Activated T-helper 1 cell treated with anti-CD3 and anti-CD28 coated beads, Interleukin-2, amount 50 U/mL, for 16 hours (primary cell): ENCODE measurements at places on chromosomes 12 and 14.

- no peak for DNase-seq
Observed at GRCh38 chr12:100346660-100347059, 10.2 kb upstream of the SLC17A8 start.

GRCh38 chr12:25784669-25785068 is 173.8 kb upstream of the RASSF8 start:
- no peak for DNase-seq

- no peak for DNase-seq
Observed at GRCh38 chr14:94412671-94413638, 24.6 kb upstream of the SERPINA1 start.

DNA sequence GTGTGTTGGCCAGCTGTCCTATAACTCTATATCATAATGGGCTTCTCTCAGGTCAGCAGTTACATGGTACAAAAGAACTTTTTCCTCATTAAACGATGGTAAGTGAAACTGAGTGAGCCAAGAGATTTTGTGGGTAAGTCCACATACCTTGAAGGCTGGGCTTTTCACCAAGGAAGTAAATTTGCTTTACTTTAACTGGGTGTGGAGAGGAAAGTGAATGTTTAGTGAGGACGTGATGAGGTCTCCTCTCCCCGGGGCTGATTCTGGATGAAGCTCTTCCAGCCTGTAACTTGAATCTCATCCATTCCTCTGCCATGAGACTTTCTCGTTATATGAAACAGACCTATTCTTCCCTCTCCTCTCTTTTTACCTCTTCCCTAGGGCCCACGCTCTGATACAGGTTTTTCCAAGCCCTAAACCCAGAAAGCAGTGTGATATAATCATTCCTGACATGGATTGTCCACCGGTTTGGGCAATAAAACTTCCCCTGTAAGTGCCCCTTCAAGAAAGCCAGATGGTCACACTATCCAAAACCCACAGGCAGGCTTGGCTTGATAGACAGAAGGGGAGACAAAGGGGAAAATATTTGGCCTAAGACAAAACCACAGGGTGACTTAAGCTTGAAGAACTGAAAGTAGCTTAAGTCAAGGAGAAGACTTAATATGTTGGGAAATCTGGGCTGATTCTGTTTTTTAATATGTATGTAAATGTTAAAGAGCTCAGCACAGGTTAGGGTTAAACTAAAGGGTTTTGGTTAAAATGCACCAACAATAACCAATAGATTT is 50.3 kb downstream of the CIT start:
- no peak for DNase-seq

GRCh38 chr12:16515666-16516065 is 90.3 kb downstream of the LMO3 start:
- DNase-seq, result no peak

- no peak for DNase-seq
Observed at GRCh38 chr12:45907955-45908354, 82.4 kb downstream of the SCAF11 start.

DNA sequence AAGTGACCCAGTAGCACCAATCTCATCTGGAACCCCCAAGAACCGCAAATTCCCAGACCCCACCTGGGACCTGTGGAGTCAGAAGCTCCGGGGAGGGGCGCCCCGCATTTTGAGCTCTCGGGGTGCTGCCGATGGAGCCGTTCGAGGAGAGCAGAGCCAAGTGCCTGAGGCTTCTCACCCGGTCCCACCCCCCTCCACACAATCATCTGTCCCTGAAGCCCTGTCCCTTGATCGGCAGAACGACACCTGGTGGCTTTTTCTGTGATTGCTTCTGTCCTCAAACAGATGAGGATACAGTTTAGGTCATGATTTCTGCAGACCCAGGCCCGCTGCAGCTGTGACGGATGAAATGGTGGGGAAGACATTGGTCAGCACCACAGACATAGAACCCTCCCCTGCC is 74.7 kb downstream of the NOC4L start:
- DNase-seq, result peak; percentile 17

GRCh38 chr14:94538070-94538740 is 23.0 kb upstream of the SERPINA4 start:
- DNase-seq, result no peak

DNA sequence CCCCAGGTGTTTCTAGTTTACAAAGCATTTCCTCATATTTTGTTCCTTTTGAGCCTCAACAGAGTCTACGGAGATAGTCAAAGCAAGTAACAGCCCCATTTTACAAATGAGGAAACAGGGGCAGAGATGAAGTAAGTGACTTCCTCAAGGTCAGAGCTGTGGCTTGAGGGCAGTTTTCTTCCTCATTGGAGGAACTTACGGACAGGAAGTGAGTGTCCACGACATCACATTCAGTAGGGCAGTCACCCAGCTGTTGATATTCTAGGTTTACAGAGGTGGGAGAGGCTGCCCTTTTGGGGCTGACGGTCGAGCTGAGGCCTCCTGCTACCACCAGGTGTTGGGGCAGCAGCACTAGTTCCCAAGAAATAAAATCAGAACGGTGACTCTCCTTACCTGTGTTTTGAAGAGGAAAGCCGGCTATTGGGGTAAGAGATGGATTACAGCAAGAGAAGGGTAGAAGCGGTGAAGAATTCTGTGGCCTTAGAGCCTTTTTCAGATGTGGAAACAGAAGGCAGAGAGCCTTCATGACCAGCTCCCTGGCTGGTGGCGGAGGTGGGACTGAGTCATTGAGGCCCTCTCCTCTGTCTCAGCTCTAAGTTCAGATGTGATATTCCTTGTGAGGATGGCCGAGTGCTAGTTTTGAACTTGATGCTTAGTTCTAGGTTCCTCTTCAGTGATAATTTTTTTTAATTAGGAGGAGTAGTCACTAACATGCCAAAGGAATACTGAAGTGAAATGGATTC is 41.7 kb downstream of the SUSD6 start:
- DNase-seq, result no peak

DNA sequence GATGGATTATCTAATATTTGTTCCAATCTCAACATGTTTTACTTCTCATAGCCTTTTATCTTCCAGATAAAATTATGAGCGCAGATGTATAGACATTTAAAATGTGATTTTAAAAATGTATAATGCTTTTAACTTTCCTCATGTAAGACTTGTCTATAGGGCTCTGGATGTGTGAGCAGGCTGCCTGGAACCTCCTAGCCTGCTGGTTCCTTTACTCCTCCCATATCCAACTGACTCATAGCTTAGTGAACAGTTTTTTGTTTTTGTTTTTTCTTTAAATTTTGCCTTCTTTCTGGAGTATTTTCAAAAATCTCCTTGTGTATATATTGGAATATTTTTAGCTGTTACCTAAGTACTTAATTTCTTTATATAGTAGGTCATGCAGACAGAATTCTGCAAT is 115.4 kb downstream of the PDE3A start:
- DNase-seq, result no peak

- DNase-seq, result no peak
Observed at GRCh38 chr14:103928011-103928890, at the start of gene TDRD9. Gene TDRD9, plus strand, starts transcription at chr14:103928456. Its CDS starts 54 bp downstream, at chr14:103928510.
